ENCODE measurements at places on chromosomes 7 and 10.

GRCh38 chr10:74641659-74642058 is 184.7 kb upstream of the KAT6B start:
- DNase-seq, result no peak

DNA sequence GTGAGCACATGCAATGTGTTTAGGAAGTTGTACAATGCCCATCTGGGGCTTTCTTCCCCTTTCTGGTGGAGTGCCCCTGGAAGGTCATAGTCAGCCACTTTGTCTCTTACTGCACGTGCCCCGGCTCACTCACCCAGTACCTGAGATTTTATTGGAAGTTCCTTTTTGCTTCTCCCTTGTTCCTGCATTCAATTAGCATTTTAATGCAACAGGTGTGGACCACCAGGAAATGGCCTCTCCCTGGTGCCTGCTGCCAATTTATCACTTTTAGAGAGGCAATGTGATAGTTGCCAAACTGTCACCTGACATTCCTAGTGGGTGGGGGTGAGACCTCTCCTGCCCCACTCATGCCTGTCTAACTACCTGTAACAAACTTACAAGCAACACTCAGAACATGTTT is 293.4 kb upstream of the DKK1 start:
- DNase-seq, result no peak

DNA sequence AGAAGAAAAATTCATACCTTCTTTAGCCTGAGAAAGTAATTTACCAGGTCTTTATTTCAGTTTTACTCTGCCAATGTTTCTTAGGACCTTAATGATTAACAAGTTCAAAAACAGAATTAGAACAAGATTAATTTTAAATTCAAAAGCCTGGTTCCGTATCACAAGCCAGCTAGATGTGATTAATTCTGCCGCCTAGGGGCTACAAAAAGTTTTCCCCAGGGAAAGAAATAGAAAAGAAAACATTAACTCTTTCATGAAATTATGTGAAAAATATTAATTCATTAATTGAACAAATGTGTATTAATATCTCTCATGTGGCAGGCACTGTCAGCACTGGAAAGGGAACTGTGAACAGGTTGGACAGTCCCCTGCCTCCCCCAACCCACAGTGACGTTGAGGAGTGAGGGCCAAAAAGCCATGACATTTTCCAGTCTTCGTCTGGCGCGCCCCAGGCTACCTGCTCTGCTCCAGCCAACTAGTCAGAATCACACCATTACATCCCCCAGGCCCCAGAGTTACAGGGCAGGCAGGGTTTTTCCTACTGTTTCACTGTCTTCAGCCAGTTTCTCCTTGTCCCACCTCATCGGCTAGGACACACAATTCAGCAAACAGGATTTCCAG is 20.1 kb downstream of the TMEM176A start:
- no peak for DNase-seq

DNA sequence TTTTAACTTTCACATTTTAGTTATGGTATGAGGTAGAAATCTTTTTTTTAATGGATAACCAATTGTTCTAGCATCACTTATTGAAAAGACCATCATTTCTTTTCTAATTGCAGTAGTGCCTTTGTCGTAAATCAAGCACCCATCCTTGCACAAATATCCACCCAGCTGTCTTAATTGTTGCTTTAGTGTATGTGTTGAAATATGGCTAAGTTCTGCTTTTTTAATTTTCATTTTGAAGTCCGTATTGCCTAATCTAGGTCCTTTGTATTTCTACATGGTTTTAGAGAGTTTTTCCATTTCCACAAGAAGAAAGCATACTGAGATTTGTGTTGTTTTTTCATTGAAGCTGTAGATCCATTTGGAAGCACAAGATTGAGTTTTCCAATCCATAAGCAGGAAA is 259.6 kb upstream of the SEMA3E start:
- no peak for DNase-seq

- DNase-seq, result peak; percentile 83
Observed at GRCh38 chr7:150876817-150877526, 24.7 kb downstream of the AOC1 start.

DNA sequence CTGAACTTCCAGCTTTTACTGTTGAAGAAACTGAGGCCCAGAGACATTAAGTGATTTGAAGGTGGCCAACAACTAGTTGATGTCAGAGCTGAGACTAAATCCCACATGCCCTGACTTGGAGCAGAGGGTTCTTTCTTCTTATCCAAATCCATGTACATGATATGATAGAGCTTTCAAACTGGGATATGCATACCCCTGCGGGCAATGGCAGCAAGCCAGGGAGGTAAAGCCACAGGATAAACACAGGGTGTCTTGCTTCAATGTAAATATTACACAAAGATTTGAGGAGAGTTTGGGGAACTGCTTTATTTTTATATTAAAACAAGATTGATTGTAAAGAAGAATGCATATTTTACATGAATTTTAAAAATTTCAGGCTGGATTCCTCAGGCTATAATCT is 2.3 kb upstream of the LRRC72 start:
- DNase-seq, result no peak

Data from NCI-H748 treated with DMSO at 0.1 percent for 48 hours (cell line).